ENCODE measurements at places on chromosomes 13 and 19.

- DNase-seq, result no peak
Measured at GRCh38 chr13:87661471-87661870, 9.7 kb upstream of the SLITRK5 start.

DNA sequence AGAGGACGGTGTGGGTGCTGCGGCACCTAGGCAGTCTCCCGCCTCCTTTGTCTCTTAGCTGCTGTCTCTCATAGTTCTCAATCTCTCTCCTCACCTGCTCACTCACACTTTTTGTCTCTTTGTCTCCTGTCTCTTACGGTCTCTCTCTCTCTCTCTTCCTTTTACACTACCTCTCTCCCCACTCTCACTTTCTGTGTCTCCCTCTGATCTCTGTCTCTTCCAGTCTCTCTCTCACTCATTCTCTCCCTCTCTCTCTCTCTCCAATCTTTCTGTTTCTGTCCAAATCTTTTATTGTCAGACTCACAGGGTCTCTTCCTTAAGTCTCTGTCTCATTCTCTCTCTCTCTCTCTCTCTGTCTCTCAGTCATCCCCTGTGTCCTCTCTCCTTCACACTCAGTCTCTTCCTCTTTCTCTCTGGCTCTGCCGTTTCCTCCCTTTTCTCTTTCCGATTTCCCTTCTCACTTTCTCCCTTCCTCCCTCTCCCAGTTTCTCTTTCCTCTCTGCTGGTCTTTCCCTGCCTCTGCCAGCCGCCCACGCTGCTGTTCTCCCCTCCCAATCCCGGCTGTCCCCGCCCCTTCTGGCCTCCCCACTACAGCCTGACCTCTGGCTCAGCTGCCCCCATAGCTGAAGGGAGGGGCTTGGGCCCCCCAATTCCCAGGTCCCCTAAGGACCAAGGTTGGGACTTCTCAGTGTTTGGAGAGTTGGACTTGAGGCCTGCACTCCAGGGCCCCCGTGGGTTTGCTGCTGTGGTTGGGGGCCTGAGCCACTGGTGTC lies at the start of gene PLEKHA4:
Gene PLEKHA4 (minus strand): TSS at position 504 of the 773 bp plus-strand sequence. CDS start 997 bp downstream, outside the sequence.
- no peak for DNase-seq

DNA sequence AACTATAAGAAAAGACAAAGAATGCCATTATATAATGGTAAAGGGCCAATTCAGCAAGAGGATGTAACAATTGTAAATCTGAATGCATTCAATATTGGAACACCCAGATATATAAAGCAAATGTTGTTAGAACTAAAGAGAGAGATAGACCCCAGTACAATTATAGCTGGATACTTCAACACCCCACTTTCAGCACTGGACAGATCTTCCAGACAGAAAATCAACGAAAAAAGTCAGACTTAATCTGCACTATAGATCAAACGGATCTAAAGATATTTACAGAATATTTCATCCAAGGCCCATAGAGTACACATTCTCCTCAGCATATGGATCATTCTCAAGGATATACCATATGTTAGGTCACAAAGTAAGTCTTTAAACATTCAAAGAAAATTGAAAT lies 194.6 kb upstream of the DACH1 start:
- no peak for DNase-seq

GRCh38 chr13:113186061-113186900 lies 22.2 kb downstream of the PCID2 start:
- peak; percentile 28 for DNase-seq

GRCh38 chr19:6683971-6684370 lies 14.0 kb upstream of the TNFSF14 start:
- no peak for DNase-seq

DNA sequence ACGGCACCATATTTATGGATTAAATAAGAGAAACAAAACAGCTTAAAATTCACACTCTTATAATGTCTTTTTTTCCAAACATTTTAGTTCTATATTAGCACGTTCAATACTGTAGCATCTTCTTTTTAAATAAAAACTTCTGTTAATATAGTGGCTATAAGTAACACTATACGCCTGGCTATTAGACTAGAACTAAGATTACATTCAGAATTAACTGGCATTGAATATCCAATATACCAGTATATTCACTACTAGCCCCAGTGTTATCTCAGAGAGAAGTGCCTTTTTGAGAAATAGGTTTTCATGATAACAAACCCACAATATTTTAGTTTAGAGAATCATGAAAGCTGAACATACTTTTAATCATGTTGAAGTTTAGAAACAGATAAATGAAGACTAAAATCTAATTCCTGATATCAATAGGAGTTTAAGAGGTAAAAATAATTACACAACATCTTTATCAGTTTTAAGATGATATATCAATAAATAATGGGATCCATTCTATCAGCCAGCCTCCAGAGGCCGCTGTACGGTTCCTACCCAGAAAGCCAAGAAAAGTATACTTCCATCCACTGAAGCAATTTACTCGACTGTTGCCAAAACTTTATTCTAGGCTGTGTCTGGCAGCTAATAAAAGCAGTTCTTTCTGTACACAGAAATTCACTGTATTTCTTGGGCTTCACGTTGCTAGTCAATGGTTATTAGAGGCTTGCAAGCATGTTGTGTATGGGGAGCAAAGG lies 1113.4 kb upstream of the MIR17HG start:
- no peak for DNase-seq

DNA sequence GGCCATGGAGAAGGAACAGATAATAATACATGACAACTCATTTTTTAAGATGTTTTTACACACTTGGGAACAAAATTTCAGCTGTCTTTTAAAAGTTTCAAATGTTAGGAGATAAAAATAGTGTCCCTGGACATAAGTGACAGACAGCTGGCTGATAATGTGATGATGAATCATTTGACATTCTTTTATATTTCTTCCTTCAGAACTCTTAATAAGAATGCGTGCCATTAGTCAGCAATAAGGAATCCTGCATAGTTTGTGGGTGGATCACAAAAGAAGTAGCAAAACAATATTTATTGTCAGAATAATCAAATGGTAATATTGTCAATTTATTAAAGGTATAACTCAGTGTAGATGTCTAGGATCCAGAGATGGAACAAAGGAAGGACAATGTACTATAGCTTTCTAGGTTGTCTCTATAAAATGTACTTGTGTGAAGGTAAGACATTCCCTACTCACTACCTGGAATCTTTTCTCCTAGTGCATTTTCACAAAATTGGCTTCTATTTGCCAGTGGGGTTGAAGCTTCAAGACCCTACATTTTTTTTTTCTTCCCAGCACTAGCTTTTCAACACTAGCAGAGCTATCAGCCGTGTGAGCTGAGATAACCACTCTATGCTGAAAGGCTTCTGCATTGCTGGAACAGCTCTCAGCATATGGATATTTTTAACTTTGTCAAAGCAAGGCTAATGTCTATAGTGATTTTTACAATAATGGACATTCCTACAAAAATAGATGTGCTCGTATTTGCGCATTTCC lies 175.6 kb upstream of the SLITRK6 start:
- no peak for DNase-seq

DNA sequence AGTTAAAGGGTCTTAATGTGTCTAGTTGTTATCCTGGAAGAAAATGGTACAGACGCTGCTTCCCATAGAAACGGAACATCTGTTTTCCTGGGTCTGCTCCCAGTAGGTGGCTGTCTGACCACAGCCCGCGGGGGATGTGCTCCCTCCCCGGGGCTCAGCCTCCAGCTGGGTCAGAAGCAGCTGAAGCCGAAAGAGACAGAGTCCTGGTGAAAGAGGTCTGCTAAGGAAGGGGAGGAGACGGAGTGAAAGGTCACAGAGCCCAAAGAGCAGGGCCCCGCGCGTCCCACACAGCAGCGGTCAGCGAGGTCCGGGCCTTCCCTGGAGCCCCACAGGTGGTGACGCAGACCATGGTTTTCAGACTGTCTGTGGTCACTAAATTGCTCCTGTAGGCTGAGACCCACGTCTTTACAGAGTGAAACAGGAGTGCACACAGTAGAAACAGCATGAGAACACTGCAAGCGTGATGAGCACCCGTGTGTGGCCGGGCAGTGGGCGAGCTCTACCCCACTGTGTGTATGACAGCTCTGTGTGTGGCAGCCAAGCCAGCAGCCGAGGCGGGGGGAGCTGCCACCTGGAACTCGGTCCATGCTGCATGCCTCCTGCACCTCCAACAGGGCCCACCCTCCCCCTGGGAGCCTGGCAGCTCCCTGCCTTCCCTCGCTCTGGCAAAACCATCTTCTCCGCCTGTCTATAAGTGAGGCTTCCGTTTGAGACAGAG lies 52.0 kb upstream of the C13orf46 start:
- no peak for DNase-seq

GRCh38 chr19:10593820-10594637 lies 6.9 kb upstream of the AP1M2 start:
- DNase-seq, result no peak

DNA sequence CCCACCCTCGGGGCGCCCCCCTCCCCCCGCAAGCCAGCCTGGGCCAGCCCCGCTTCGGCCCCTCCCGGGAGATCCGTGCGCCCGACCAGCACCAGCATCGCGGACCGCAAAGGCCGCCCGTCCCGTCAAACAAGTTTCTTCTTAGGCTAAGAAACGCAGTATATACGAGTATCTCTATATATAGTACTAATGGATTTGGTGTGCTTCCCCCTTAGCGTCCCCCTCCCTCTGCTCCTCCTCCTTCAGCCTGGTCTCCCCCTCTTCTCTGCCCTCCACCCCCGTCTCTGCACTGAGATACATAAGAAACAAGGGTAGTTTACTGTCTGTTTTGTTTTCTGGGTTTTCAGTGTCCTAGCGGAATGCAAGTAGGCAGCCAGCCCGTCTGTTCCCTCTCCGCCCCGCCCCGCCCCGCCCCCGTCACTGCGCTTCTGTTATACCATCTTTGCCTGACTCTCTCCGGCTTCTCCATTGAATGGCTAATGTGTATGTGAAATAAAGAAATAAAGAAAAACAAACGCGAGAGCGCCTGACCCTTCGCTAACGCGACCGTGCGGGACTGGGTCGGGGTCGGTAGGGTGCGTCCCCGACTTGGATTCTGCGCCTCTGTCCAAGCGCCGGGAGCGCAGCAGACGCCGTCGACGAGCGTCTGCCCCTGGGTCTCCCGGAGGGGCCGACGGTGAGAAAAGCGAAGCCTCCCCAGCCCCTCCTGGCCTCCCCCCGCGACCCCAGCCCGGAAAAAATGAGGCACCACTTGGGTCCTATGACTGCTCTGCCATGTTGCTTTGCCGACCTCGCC lies 4.2 kb downstream of the LYL1 start:
- peak; percentile 51 for DNase-seq

DNA sequence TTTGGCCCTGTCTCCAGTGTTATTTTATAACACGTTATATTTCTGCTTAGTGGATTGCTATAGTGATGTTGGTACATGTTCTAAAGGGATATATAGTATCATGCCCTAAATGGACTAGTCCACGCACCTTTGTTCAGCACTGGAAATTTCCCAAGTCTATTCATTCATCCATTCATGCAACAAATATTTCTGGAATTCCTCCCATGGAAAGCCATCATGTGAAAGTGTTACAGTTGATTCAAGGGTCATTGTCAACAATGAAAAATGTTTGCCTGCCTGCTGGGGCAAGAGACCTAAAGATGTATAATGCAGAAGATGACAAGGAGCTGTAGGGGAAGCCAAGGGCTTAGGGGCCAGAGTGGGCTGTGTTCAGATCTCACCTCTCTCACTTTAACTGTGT lies 10.8 kb upstream of the HSPH1 start:
- DNase-seq, result no peak

DNA sequence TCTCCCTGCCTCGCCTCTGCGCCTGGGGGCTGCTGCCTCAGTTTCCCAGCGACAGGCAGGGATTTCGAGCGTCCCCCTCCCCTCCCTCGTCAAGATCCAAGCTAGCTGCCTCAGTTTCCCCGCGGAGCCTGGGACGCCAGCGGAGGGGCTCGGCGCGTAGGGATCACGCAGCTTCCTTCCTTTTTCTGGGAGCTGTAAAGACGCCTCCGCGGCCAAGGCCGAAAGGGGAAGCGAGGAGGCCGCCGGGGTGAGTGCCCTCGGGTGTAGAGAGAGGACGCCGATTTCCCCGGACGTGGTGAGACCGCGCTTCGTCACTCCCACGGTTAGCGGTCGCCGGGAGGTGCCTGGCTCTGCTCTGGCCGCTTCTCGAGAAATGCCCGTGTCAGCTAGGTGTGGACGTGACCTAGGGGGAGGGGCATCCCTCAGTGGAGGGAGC lies 722 bp upstream of the ICAM1 start:
- peak; percentile 90 for DNase-seq

GRCh38 chr19:51019544-51019925 lies at the start of gene KLK10:
Gene KLK10 (minus strand): TSS chr19:51019709. CDS start chr19:51019130, 579 bp downstream.
- no peak for DNase-seq

DNA sequence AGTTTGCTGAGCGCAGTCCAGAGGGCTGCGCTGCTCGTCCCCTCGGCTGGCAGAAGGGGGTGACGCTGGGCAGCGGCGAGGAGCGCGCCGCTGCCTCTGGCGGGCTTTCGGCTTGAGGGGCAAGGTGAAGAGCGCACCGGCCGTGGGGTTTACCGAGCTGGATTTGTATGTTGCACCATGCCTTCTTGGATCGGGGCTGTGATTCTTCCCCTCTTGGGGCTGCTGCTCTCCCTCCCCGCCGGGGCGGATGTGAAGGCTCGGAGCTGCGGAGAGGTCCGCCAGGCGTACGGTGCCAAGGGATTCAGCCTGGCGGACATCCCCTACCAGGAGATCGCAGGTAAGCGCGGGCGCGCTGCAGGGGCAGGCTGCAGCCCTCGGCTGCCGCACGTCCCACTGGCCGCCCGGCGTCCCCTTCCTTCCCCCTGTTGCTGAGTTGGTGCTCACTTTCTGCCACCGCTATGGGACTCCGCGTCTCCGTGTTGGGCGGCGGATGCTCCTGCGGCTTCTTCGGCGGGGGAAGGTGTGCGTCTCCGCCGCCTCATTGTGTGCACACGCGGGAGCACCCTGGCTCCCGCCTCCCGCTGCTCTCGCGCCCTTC lies 772 bp downstream of the GPC6 start:
- no peak for DNase-seq

DNA sequence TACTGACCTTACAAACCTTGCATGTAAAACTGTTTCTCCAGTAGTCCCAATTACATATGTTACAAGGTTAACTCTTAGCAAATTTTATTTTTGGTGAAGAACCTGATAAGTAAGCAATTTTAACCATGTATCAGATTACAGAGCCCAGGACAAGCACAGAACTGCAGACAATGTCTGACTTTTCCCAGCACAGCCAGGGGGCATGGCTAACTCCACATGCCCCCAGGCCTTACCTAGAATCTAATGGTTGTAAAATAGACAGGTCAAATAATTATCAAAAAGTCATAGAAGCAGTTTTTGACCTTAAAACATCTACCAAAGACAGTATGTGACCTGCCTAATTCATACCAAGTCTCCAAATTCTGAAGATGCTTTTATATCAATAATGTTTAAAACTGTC lies 364.1 kb downstream of the FOXO1 start:
- DNase-seq, result no peak

DNA sequence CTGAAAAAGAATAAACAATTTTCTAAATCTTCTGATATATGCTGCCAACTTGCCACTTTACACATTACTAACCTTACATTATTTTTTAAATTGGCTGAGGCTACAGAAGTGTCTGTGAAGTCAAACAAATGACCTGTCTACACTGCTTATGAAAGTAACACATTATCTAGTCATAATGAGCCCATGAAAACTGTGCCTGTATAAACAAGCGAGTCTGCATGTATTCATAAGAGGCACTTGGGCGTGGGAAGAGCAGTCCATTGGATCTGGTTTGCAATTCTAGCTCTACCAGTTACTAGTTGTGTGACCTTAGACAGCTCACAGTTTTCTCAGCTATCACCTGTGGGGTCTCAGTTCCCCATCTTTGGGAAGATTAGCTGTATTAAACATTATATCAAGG lies 3.1 kb downstream of the VPS36 start:
- no peak for DNase-seq

- DNase-seq, result no peak
Measured at GRCh38 chr19:28426730-28427225, 786.2 kb downstream of the UQCRFS1 start.

GRCh38 chr13:93700115-93700514 lies 473.5 kb downstream of the GPC6 start:
- DNase-seq, result no peak
